ENCODE measurements at places on chromosomes 3 and 15.

- no peak for DNase-seq
Observed at GRCh38 chr15:52220251-52220650, 29.1 kb upstream of the GNB5 start.

- no peak for DNase-seq
Observed at GRCh38 chr15:91769894-91770293, 83.6 kb upstream of the SLCO3A1 start.

GRCh38 chr3:53763353-53763752 lies 82.9 kb downstream of the CHDH start:
- DNase-seq = no peak

- no peak for DNase-seq
Observed at GRCh38 chr3:120157681-120158080, 63.4 kb upstream of the GSK3B start.

GRCh38 chr3:186772701-186773417 lies 10.5 kb upstream of the EIF4A2 start:
- DNase-seq = no peak

DNA sequence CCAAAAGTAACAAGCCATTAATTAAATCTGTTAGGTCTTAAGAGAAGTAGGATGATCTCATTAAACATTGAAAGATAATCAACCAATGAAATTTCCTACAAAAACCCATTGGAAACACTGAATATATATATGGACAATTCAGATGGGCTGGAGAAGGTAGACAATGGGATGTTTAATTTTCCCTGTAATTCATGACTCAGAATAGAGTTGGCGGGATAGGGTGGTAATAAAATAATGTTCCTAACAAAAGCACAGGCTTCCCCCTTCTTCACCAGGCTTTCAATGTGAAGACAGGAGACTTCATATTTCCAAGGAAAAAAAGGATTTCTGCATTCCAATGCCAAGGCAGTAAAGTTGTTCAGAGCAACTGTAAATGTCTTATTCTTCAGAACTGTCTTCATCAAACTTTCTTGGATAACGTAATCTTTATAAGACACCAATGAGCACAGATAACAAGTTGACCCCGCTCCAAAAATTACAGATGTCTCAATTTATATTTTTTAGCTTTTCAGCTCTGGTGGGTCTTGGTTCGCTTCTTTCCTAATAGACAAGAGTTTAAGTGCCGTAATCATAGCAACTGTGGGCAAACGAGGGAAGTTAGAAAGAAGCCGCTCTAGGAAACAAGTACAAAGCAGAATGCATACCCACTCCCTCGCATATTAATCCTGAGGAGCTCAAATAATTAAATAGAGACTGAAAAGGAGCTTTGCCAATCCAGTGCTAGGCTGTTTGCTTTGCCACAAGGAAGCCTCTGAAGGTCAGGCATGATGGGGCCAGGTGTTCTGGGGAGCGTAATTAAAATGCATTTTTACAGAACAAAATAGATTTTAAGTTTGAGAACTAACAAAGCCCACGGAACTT lies 377.0 kb downstream of the FOXP1 start:
- no peak for DNase-seq
